ENCODE measurements at places on chromosomes 6 and 20. TPM values are rescaled to one million over a fixed set of nuclear protein-coding genes. Genes with fewer than 3 reads are reported as not detected.

The DUSP15 gene
- 1.6 TPM for polyA plus RNA-seq

DNA sequence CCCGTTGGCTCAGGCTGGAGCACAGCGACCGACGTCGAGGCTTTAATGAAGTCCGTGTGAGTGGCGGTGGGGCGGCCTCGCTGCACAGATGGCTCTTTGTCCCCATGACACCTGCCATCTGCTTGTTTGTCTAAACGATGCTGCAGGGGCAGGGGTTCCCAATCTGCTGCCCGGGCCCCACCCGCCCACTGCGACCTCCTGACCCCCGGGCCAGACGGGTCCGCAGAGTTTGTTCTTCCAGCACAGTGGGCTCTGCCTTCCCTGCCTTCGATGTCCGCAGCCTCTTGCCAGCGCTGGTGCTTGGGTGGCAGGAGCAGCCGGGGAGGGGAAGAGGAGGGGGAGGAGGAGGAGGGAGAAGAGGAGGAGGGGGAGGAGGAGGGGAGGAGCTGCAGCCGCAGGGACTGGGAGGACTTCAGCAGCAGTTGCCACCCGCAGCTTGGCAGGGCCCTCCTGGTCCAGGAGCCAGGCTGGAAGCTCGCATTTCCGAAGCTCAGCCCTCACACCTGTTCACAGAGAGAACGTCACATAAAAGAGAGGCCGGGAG, 210.0 kb downstream of the DLL1 start:
- DNase-seq, result peak; percentile 30

DNA sequence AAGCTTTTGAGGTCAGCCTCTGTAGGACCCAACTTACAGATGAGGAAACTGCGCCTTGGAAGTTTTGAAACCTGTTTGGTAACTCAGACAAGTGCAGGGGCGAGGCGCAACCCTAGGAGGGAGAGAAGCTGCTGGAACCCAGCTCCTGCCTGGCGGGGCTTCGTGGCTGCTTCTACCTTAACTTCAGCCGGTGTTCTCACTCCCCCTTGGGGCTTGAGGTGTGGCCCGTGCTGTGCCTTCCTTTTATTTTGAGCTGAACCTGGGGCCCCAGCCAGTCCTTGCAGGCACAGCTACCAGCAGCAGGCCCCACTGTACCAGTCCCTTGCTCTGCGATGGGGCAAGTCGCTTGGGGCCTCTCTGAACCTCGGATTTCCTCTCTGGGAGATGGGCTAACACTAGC, 12.0 kb downstream of the RBM38 start:
- DNase-seq, result no peak

DNA sequence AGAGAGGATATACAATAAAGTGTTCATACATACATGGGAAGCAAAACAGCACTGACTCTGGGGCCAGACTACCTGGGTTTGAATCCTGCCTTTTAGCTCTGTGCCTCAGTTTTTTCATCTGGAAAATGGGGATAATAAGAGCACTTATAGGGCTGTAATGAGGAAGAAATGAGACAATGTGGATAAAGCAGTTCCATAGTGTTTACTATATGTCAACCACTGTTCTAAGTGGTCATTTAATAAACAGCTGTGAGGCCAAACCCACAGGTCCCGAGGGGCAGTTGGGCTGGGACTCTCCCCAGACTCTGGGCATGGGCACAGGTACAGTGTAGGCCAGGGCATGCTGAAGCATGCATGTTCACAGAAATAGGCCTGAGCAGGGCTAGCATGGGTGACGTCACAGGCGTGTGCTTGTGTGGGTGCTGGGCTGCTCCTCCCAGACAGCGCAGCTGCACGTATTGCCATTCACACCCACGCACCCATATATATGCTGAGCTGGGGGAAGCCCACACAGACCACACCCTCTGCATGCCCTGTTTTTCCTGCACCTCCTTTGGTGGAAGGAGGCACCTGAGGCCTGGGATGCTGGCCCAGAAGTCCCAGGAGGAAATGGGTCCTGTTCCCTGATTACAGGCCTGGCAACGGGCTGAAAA, 3.5 kb upstream of the PLCG1 start:
- no peak for DNase-seq

DNA sequence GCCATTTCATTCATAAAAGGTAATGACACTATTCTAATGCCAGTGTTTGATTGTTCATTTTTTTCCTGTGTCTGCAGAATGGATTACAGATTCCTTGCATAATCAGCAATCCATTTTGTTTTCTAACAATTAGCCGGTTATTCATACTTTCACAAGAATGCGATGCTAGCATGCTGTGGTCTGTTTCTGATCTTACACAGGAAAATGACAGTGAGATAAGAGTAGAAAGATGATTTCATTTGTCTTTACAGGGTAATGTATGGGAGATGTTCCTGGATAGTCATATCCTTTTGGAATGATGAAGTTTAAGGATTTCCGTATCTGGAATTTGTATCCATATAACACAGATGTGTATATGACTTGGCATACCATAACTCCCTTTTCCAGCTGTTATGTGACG, 207.3 kb downstream of the FARS2 start:
- DNase-seq, result no peak

- no peak for DNase-seq
Measured at GRCh38 chr20:37981568-37981967, 51.7 kb downstream of the TTI1 start.
